ENCODE measurements at places on chromosomes 2 and 18. TPM values are rescaled to one million over a fixed set of nuclear protein-coding genes. Genes with fewer than 3 reads are reported as not detected.

RNF125 gene
- 1.1 TPM for total RNA-seq

CD207 gene
- not detected for total RNA-seq

DNA sequence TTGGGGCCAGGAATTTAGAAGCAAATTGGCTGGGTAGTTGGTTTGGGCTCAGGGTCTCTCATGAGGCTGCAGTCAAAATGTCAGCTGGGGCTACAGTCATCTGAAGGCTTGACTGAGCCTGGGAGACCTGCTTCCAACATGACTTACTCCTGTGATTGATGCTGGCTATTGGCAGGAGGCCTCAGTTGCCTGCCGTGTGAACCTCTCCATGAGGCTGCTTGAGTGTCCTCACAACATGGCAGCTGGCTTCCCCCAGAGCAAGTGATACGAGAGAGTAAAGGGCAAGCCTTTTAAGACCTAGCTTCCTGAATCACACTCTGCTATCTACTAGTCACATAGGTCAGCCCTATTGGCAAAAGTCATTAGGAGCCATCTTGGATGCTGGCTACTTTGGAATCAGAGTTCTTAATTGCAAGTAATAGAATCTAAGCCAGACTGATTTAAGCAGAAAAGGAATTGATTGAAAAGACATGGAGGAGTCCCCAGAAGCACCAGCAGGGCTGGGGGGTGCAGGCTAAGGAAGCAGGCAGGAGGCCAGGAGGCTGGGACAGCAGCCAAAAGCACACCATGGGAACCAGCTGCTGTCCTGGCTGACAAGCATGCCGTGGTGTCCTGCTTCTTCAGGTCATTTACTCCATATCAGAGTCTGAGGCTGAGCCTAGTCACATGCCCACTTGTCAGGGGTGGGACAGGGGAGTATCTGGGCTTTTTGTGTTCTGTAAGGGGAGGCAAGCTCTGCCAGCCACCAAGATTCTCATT is 7.8 kb upstream of the GIGYF2 start:
- DNase-seq: no peak

- DNase-seq: no peak
Observed at GRCh38 chr2:7210712-7211111, 293.5 kb downstream of the RNF144A start.

DNA sequence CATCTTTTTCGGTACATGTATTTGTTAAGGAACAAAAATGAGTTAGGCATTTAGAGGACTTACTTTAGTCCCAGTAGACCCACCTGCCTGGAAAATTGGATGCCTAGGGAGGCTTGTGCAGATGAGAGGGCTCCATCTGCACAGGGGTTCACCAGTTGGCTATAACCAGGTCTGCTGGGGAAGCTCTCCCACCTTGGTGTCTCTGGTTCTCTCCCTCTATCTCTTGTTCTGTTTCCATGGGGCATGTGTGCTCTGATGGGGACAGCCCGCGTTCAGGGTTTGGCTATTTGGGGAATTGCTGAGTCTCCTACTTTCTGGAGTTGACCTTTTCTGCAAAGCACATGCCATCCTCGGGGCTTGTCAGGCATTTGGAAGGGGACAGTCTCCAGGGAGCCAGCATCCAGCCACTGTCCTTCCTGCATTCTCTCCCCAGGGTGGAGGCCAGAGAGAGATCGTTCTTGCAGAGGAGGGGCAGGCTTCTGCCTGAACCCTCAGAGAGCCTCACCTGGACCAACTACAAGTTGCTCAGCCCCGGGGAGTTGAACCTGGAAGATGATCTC is 157.3 kb downstream of the KLHL29 start:
- DNase-seq: no peak

TNFRSF11A gene
- total RNA-seq: 0.16 TPM

DNA sequence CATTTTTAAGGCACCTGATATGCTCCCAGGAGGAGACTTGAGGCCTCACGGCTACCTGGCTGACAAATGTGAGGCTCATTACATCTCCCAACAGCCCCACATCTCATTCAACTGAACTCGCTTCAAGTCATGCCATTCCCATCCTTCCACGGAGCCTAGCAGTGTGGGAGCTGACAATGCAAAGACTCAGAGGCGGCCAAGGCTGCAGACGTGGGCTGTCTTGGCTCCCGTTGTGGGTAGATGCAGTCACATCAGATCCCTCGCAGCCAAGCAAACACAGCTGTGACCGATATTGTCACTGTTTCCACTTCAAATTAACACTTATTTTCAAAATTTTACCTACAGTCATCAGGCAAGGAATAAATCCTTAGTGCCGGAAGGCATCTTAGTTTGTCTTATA is 64.0 kb upstream of the TRIB2 start:
- no peak for DNase-seq

- no peak for DNase-seq
Observed at GRCh38 chr2:58957188-58957840, 716.2 kb upstream of the FANCL start.

GRCh38 chr18:79620576-79621165 is 58.9 kb upstream of the CTDP1 start:
- no peak for DNase-seq

KHK gene
- total RNA-seq: 10.0 TPM

CPO gene
- 0.47 TPM for total RNA-seq

GRCh38 chr2:206585335-206585734 is 57.0 kb upstream of the FAM237A start:
- no peak for DNase-seq

- no peak for DNase-seq
Observed at GRCh38 chr18:24208270-24209035, 69.6 kb downstream of the CABYR start.

- no peak for DNase-seq
Observed at GRCh38 chr2:198231562-198231961, 427.2 kb downstream of the PLCL1 start.

- DNase-seq: no peak
Observed at GRCh38 chr18:9081940-9082339, 20.6 kb upstream of the NDUFV2 start.

- no peak for DNase-seq
Observed at GRCh38 chr2:159200498-159200897, 86.0 kb downstream of the WDSUB1 start.

PCARE gene
- total RNA-seq: not detected

DNA sequence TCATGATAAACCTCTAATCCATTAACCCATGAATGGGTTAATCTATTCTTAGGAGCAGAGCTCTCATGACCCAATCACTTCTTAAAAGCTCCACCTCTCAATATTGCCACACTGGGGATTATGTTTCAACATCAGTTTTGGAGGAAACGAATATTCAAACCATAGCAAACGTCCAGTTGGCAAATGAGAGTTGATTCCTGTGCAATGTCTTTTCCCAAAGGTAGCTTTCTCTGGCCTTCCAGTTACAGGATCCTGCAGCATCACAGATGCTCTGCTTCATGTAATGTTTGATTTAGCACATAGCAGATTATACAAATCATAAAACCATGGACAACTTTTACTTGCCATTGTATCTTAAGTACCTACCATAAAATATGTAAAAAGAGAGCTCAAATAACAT is 481.0 kb downstream of the TNS1 start:
- no peak for DNase-seq

DNA sequence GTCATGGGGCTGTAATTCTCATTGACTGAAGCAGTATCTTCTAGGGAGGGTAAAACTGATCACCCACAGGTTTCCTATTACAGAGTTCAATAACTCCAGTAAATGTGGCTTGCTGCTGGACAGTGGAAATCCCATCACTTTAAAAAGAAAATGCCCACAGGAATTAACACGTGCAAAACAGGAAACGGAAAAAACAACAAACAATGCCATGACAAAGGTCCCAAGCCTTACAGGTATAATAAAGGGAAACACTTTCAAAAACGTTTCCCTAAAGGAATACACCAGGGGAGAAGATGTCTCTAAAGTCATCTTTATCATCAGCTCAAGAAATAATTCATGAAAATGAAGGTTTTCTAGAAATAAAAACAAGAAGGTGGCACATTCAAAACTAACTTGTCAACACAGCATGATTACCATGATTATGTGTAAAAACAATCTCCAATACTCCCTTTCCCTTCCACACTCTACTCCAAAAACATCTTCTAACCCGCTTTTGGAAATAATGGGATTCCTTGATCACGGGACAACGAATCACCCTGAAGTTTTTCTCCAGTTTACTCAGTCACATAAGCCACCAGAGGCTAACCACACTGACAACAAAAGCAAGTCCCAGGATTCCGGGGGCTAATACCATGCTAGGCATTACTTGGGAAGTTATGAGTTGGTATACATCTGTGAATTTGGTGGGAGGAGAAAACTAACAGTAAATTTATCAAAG is 167.9 kb downstream of the TCF4 start:
- DNase-seq: no peak

COL5A2 gene
- total RNA-seq: 62.6 TPM

DNA sequence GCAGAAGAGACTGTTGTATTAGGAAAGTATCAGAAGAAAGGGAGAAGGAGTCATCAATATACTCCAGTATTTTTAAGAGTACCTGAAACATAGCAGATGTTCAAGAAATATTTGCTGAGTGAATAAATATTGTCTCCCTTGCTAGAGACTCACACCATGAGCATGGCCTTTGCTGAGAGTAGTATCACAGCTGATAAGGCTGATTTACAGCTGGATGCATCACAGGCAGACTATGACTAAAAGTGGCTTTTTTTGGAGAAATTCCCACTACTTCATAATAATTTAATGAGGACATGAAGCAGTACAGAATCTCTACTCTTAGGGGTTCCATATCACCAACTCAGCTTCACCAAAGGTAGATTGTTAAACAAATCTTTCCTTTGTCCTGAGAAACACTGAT is 373.3 kb downstream of the RBM43 start:
- DNase-seq: no peak

- no peak for DNase-seq
Observed at GRCh38 chr2:42074661-42075060, 26.8 kb downstream of the PKDCC start.

DNA sequence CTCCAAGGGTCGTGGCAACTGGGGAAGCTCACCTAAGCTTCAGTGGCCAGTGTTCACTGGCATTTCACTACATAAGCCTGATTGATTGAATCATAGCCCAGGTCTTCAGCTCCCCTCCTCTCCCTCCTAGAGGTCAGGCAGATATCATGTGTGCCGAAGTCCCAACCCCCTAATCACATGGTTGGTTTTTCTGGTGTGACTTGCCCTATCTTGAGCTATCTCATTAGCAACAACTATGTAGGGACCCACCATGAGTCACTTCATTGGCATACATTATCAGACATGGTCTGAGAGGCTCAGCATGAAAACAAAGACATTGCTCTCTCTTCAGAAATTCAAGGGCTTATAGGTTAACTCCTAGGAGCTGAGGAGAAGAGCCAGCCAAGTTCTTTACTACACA is 76.8 kb downstream of the LYPD1 start:
- no peak for DNase-seq
